ENCODE measurements at places on chromosomes 7 and 10. TPM values are rescaled to one million over a fixed set of nuclear protein-coding genes. Genes with fewer than 3 reads are reported as not detected.

TAS2R5 gene
- not detected for polyA plus RNA-seq

NANOS1 gene
- polyA plus RNA-seq: not detected

HMX3 gene
- polyA plus RNA-seq: not detected

INSYN2A gene
- polyA plus RNA-seq: not detected

ASAH2 gene
- polyA plus RNA-seq: 0.93 TPM

GNG11 gene
- 1.1 TPM for polyA plus RNA-seq

DNA sequence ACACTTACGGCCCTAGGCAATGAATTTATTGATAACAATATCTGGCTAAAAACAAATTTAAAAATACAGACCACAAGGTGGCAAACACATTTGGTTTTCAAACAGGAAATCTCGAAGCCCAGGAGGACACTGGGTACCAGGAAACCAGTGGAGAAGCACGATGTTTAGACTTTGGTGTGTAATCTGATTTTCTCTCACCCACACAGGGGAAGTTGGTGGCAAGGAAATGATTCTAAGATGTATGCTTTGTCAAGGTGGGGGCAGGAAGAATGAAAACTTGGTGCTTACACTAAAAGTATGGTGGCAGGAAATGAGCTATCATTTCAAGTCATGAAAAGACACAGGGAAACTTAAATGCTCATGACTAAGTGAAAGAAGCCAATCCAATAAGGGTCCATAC lies 113.2 kb upstream of the ANKRD1 start:
- peaks cover 3% of the 10 kb centered on the region for H3K27me3 ChIP-seq
- peak; percentile 22 for DNase-seq
- peak overlapping the region; percentile 3 for H3K4me3 ChIP-seq
- peak overlapping the region; percentile 31 for H3K27ac ChIP-seq
- H3K36me3 ChIP-seq: no peaks in the 10 kb centered on the region

DNA sequence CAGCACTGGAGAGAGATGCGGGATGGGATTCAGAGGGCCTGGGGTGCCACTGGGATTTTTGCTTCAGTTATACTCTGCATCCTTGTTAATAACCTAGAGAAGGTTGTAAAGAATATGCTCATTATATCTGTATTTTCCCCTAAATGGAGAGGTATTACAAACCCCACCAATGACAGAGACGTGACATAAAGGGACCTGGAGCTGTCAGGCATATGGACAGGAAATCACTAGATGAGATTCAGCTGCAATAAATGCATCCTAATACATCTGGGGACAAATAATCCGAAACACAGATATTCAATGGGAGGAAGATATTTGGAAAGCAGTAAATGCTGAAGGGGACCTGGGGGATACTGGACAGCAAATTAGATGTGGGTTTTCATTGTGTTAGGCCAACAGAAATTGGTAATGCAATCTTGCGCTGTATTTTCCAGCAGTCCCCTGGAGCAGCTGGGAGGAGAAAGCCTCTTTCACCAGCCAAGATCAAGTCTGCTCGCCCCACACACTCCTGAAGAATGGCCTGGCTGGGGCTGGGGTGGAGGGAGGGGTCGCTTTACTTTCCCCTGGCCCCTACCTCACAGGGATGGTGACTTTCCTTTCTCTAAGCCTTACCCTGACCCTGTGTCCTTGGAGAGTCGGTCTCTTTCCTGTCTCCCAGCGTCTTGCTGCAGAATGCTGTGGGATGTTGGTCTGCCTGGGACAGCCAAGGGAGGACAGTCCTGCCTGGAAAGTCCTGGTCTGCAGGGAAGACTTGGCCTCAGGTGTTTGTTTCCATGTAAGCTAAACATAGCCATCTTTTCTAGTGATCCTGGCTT lies 653.8 kb downstream of the LRMDA start:
- no peaks in the 10 kb centered on the region for H3K36me3 ChIP-seq
- H3K27ac ChIP-seq: no peak overlapping the region
- H3K27me3 ChIP-seq: peaks cover 9% of the 10 kb centered on the region
- no peak for DNase-seq
- no peak overlapping the region for H3K4me3 ChIP-seq

DNA sequence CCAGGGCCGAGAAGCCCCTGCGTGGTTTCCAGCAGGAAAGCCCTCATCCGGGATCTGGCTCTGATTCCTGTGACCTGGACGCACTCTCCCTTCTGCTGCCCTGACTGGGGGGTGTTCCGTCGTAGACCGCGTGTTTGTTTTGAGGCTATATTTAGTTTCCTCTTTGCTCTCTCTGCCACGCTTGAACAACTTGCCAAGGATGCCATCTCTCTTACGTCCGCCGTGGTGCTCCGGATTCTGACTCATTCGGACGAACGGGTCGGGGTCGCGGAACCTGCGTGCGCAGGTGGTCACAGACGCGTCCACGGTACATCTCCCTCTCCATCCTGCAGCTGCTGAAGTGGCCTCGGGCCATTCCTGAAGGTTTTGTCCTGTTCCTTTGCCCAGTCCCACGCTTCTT lies 10.4 kb upstream of the SORCS3 start:
- no peaks in the 10 kb centered on the region for H3K36me3 ChIP-seq
- H3K4me3 ChIP-seq: no peak overlapping the region
- H3K4me1 ChIP-seq: no peaks in the 10 kb centered on the region
- H3K27me3 ChIP-seq: peaks cover 1% of the 10 kb centered on the region

DNA sequence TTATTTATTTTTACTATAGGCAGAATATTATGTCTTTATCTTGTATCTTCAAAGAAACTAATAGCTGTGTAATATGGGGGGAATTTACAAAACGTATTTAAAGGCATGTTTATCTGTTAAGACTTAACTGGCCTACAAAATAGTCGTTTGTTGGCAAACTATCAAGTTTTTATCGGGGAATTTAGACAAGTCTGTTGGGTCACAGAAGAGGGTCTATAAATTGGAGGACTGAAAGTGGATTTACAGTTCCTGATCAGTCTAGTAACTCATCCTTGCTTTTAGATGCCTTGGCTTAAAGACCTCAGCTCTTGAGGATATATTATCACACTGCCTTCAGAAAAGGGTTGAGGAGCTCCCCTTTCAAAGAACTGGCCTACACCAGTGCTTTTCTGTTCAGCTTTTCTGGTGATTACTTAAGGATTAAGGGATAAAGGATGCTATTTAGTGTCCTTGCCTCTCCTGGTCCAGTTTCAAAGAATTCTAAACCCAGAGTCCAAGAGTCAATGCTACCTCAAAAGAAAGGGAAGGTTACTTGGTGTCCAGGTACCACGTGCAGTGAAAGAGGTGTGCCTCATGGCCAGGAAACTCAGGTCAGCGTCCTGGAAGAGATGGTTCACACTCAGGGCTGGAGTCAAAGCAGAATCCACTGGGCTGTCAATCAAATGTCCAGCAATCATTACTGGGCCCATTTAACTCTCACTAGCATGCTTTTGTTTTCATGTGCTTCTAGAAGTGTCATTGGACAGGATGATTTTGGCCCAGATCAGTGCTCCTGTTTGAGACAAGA lies 42.9 kb upstream of the ABI1 start:
- H3K4me3 ChIP-seq: no peak overlapping the region
- no peaks in the 10 kb centered on the region for H3K36me3 ChIP-seq
- H3K27me3 ChIP-seq: no peaks in the 10 kb centered on the region
- no peak for DNase-seq

DNA sequence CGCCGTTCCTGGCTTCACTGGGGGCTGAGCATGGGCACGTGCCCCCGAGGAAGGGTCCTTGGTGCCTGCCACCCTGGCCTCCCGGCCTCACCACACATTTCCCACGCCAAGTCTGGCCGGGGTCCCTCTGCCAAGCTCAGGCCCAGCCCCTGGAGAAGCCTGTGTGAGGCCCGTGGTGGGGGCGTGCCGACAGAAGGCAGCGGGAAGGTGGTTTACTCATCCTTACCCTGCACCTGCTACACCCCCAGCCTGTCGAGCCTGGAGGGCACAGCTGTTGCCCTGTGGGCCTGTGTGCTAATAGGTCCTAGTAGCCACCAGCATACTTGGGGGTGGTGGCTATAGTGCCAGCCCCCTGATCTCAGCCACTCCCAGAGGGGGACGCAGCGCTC lies 46.7 kb downstream of the NKX6-2 start:
- H3K36me3 ChIP-seq: no peaks in the 10 kb centered on the region
- H3K27me3 ChIP-seq: peaks cover 3% of the 10 kb centered on the region
- H3K4me1 ChIP-seq: no peaks in the 10 kb centered on the region
- DNase-seq: no peak

GRCh38 chr10:58064714-58065528 lies 202.8 kb downstream of the IPMK start:
- H3K4me3 ChIP-seq: no peak overlapping the region
- H3K36me3 ChIP-seq: no peaks in the 10 kb centered on the region
- no peak overlapping the region for H3K27ac ChIP-seq
- H3K27me3 ChIP-seq: peaks cover 1% of the 10 kb centered on the region
- no peaks in the 10 kb centered on the region for H3K4me1 ChIP-seq
- no peak for DNase-seq

- H3K27me3 ChIP-seq: no peaks in the 10 kb centered on the region
- no peak overlapping the region for H3K4me3 ChIP-seq
- no peaks in the 10 kb centered on the region for H3K36me3 ChIP-seq
- DNase-seq: no peak
Observed at GRCh38 chr10:13180788-13181187, 19.4 kb downstream of the MCM10 start.

Measured in immature natural killer cell (primary cell).